A549 treated with DMSO at 1 μM for 4 hours (cell line): ENCODE measurements at places on chromosomes 1 and 21. TPM values are rescaled to one million over a fixed set of nuclear protein-coding genes. Genes with fewer than 3 reads are reported as not detected.

Gene TDRD5
- 0.02 to 0.06 TPM (median 0.04 TPM) in 4 of 5 replicates, not detected in the other for total RNA-seq

Gene RAB29
- 12.5 to 13.6 TPM (median 13.0 TPM) in 5 replicates for total RNA-seq

Gene LRRC38
- total RNA-seq: not detected in 5 replicates

Gene SLC30A10
- total RNA-seq: 0.02 to 0.08 TPM in 2 of 5 replicates, not detected in the others

Gene TSACC
- 2.0 to 2.8 TPM (median 2.2 TPM) in 5 replicates for total RNA-seq
